Substantia nigra (tissue), 51 donors: ENCODE measurements at places on chromosomes 12 and 14.

DNA sequence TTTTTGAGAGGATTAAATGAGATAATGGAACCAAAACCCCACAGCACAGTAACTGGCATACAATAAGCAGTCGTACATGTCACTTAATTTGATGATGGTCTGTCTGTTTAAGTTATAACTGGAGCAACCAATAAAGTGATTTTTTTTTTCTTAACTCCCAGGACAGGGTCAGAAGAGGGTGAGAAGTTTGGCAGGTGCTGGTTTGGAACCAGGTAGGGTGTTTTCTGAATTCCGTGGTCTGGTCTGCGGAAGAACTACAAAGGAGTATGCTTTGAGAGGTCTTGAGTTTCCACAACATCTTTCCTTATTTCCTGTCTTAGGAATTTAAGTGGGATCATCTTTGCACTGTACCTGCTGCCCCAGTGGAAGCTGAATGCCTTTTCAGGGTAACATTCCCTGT lies 111.7 kb downstream of the SLC8A3 start:
- no peak for DNase-seq

- no peak for DNase-seq
Measured at GRCh38 chr12:51364001-51364400, 17.5 kb upstream of the CELA1 start.

- no peak for DNase-seq
Measured at GRCh38 chr14:60328583-60328982, 79.6 kb downstream of the PPM1A start.

GRCh38 chr12:131528667-131529066 lies 182.2 kb upstream of the SFSWAP start:
- no peak for DNase-seq

- no peak for DNase-seq
Measured at GRCh38 chr14:95432144-95433093, 84.0 kb downstream of the SYNE3 start.

- DNase-seq: no peak
Measured at GRCh38 chr14:74568911-74569310, 43.1 kb downstream of the LTBP2 start.

- DNase-seq: no peak
Measured at GRCh38 chr12:60752589-60752988, 1156.8 kb downstream of the SLC16A7 start.

DNA sequence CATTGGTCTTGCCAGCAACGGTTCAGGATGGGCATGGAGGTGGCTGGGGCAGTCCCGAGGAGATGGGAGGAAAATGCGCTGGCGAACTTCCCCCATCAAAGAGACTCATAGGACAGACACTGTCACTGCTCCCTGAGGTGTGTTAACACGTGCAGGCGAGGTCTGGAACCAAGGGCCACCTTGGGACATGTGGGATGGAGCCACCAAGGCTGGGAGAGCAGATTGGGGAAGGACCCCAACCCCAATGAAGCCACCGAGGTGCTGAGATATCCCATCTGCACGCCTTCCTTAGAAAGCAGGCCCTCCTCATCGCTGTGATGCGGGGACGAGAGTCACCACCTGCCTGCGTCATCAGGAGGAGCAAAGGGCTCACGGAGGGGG lies 16.9 kb upstream of the BEGAIN start:
- DNase-seq: no peak

- DNase-seq: no peak
Measured at GRCh38 chr12:34377243-34378035, 355.1 kb downstream of the ALG10 start.

DNA sequence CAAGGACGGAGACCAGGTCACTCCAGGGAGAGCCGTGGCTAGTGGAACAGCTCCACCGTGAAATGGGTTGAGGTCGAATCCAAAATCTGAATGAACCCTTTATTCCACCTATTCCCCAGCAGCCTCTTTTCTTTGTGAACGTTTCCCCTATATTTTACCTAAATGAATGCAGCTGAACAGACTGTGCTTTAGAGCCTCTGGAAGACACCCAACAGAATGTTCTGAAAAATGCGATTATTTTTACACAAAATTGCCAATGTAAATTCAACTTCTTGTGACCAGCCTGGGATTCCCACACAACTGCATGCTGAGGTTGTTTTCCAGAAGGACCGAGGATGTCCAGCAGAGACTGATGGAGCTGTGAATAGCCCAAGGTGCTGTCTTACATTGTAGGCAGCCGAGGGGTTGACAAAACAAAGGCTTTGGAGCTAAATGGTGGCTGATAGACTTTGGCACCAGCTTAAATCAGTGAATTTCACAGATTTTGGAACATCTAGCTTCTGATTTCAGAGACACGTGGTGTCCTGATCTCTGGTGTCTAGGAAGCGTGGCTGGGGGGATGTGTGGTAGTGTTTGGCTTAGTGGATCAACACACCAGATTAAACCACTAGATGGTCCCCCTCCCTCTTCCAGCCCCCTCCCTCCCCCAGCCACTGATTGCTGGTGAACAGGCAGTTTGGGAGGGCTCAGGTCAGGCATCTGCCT lies 150.4 kb downstream of the ZNF664 start:
- DNase-seq: no peak

GRCh38 chr12:93466625-93467350 lies 526 bp upstream of the MRPL42 start:
- no peak for DNase-seq

DNA sequence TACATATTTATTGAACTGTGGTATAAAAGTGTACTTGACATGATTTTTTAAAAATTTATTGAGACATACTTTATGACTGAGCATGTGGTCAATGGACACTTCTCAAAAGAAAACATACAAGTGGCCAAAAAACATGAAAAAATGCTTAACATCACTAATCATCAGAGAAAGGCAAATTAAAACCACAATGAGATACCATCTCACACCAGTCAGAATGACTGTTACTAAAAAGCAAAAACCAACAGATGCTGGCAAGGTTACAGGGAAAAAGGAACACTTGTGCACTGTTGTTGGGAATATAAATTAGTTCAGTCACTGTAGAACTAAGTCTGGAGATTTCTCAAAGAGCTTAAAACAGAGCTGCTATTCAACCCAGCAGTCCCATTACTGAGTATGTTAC lies 1177.6 kb downstream of the GALC start:
- no peak for DNase-seq

DNA sequence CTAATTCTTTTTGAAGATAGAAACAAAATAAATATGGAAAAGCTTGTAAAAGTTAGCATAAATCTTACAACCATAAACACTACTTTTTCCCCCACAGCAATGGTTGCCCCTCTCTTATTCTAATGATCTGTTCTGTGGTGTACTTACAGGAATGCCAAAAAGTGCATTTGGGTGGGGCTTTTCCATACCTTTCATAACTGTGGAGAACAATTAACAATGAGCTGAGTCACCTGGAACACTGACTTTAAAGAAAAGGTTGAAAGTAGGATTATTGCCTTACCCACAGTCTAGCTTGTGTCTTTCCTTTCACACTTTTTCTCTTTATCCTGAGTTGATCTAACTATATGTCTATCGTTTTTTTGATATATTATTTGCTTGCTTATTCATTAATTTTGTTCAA lies 86.9 kb downstream of the TPH2 start:
- no peak for DNase-seq

- no peak for DNase-seq
Measured at GRCh38 chr12:53579545-53579955, 46.6 kb downstream of the ATF7 start.

DNA sequence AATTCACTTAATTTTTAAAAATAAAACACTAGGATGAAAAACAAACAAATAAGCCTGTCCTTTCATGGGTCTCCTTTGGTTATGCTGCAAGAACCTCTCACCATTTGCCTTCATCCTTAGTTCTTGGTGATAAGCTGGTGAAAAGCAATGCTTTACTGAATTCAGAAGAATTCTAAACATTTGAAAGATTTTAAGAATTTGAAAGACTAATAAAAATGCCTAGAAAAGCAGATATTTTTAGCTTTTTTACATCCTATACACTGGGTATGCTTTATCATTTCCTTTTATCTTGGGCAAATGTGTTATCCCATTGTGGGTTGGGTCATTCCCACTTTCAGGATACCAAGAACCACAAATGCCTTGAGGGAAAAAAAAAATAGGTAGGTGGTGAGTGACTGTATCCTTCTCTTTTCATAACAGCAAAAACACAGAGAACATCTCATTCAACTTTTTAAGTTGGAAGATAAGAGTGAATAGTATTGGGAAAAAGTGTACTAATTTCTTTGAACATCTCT lies 197.1 kb upstream of the ABCD2 start:
- no peak for DNase-seq

- DNase-seq: no peak
Measured at GRCh38 chr12:58262796-58263195, 321.4 kb downstream of the ATP23 start.

- no peak for DNase-seq
Measured at GRCh38 chr14:99563749-99564129, 40.3 kb downstream of the CCDC85C start.

GRCh38 chr12:64883264-64884163 lies 59.1 kb downstream of the TBC1D30 start:
- DNase-seq: no peak

DNA sequence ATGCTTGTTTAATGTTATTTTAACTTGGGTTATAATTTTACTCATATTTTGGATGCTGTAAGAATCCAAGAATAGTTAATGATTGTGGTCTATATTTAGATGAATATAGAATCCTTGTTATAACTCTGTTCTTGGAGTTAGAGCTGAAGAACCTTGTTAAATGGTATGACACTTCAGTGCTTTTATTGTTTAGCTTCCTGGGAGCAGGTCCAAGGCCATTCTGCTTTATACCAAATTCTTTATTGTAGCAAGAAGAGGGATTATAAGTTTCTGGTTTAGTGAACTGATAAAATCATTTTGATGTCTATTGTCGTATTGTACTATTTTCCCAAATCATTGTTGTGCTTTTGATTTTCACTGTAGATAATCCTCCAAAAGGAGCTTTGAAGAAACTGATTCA lies 69.4 kb downstream of the MIA2 start:
- no peak for DNase-seq

GRCh38 chr14:81478446-81478845 lies 55.2 kb downstream of the SEL1L start:
- DNase-seq: no peak

DNA sequence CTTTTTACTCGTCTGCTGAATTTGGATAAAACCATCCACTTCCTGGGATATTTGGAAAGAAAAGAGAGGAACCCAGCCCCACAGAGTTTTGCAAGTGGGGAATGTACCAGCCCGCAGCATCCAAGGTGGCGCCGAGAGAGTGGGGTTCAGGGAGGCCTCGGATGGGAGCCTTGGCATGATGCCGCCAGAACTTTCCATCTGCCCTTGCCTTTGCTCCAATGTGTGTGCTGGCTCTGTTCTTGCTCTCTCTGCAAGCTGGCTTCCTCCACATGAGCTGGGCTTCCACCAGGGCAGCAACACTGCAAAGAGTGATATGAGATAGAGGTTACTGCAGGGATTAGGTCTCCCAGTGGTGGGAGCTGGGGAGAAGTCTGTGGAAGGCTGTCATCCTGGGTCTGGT lies 6.6 kb upstream of the SERPINA12 start:
- DNase-seq: no peak

DNA sequence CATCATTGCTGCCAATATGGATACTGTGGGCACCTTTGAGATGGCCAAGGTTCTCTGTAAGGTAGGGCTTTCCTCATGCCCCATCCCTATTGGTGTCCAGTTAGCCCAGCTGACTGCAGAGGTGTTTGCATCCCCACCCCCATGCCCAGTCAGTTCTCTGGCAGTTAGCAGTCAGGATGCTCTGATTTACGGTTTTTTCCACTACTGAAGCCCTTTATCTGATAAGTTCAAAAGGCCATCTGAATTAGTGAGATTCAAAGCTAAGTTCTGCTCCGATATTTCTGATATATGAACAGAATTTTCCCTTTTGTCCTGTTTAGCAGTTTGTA lies 773 bp downstream of the GMPR2 start:
- no peak for DNase-seq

DNA sequence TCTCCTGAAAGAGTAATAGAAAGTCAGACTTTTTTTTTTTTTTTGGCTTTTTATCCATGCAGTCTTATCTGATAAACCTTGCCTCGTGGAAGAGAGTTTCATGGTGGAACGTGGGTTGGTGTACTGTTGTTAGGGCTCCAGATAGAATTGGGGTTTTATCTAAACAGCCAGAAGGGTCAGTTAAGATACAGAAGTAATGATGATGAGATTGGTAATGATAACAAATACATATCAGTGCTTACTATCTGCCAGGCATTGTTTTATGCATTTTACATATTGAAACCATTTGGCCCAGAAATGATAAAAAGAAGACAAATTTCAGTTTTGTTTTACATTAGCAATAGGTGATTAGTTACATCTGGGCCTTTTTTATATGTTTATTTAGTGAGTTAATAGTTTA lies 372.8 kb upstream of the PRICKLE1 start:
- no peak for DNase-seq

GRCh38 chr14:50541159-50541567 lies 8.8 kb upstream of the MAP4K5 start:
- no peak for DNase-seq

GRCh38 chr14:100750762-100751699 lies 24.3 kb downstream of the DLK1 start:
- no peak for DNase-seq

DNA sequence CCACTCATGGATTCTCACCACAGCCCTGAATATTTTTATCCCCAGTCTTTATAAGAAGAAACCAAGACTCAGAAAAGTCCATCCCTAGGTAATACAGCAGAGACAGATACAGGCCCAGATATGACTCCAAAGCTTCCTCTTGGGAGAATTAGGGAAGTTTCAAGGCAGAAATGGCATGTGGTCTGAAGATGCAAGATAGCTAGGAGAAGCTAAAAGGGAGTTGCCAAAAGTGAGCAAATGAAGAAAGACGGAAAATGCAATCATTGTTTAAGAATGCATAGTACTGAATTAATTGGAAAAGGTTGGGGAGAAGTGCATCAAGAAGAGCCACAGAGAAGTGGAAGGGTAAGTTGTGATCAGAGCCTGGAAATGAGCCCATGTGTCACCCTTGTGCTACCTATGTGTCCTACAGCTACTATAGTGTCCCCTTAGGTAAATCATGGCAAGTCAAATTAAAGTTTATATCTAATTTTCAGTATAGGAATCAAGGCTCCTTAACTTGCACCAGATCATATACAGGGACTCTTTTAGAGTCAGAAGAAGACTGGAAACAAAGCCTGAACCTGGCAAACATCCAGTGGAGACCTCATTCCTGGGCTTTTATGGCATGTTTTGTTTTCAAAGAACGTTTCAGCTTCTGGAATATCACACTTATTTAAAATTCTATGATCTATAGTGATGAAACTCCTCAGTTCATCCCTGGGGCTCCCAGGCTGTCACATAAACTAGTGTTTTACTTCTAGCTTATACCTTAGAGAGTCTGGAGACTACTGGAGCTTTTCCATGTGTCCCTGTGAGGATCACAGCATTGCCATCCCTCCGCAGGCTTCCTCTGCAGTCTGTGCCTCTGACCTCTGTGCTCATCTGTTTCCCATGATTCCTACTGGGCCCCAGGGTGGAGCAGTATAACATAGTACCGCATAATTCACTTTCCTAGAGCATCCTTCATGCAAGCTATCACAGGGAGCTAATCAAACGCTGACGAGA lies 189.0 kb upstream of the CDKN3 start:
- no peak for DNase-seq

DNA sequence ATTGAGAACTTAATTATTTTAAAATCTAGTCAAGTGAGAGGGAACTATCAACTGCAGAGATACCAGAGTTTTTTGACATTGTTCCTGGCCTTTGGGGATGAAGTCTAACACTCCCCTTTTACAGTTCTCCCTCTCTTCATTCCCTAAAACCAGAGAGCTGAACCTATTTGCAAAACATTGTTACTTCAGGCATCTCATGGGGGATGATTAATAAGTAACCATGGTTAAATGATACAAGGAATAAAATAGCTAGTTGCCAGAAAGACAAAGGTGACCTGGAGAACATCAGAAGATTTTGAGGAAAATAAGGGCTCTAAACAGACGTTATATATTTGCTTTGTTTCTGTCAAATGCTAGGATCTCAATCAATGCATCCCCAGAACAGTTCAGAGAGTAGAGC lies 42.3 kb downstream of the PDE6H start:
- no peak for DNase-seq
